Activated T-helper 1 cell treated with anti-CD3 and anti-CD28 coated beads, Interleukin-12 subunit alpha, Interleukin-12 subunit beta, Interleukin-2, Interleukin-4 antibody, amounts not matched to agents 30 ng/mL and 10 ng/mL and 1 ng/mL, durations not matched to agents 14 hours and 24 hours and 36 hours (primary cell): ENCODE measurements at places on chromosomes 6 and 20. TPM values are rescaled to one million over a fixed set of nuclear protein-coding genes. Genes with fewer than 3 reads are reported as not detected.

The DSTN gene
- total RNA-seq = 58.2 and 58.8 TPM in 2 replicates

The PACRG gene
- total RNA-seq = 0.36 TPM in 1 of 2 replicates, not detected in the other

The UNC93A gene
- total RNA-seq = not detected in 2 replicates

The HLA-G gene
- 0.91 and 1.6 TPM in 2 replicates for total RNA-seq

The EFCAB8 gene
- total RNA-seq = 0.05 and 0.39 TPM in 2 replicates

The SLC17A1 gene
- total RNA-seq = not detected in 2 replicates

The LY6G6F gene
- total RNA-seq = not detected in 2 replicates

The WFDC5 gene
- total RNA-seq = 0.27 TPM in 1 of 2 replicates, not detected in the other

The C6orf58 gene
- 0.16 TPM in 1 of 2 replicates, not detected in the other for total RNA-seq

The NDUFAF5 gene
- 34.9 and 39.9 TPM in 2 replicates for total RNA-seq

The GRM1 gene
- total RNA-seq = not detected in 2 replicates

The PSORS1C2 gene
- total RNA-seq = not detected in 2 replicates

The TAP1 gene
- 284 and 290 TPM in 2 replicates for total RNA-seq

The NMBR gene
- total RNA-seq = not detected in 2 replicates

The CRIP3 gene
- not detected in 2 replicates for total RNA-seq

The SLC22A3 gene
- total RNA-seq = not detected in 2 replicates

The MUCL3 gene
- not detected in 2 replicates for total RNA-seq

The FGD2 gene
- total RNA-seq = 0.65 and 1.5 TPM in 2 replicates

The ESR1 gene
- total RNA-seq = 0.34 and 0.78 TPM in 2 replicates

The MTRF1L gene
- 22.7 and 23.2 TPM in 2 replicates for total RNA-seq

The DEFB132 gene
- total RNA-seq = not detected in 2 replicates

The MYCT1 gene
- not detected in 2 replicates for total RNA-seq

The C20orf202 gene
- total RNA-seq = not detected in 2 replicates

The IP6K3 gene
- total RNA-seq = not detected in 2 replicates

The C20orf141 gene
- not detected in 2 replicates for total RNA-seq

The PAX1 gene
- not detected in 2 replicates for total RNA-seq

The MUC22 gene
- total RNA-seq = not detected in 2 replicates

The MYB gene
- total RNA-seq = 57.3 and 60.4 TPM in 2 replicates

The BNIP5 gene
- not detected in 2 replicates for total RNA-seq

The HCRTR2 gene
- not detected in 2 replicates for total RNA-seq

The OOEP gene
- 1.2 TPM in 1 of 2 replicates, not detected in the other for total RNA-seq

The HTR1E gene
- total RNA-seq = not detected in 2 replicates

The SIRPD gene
- total RNA-seq = not detected in 2 replicates

The OTOR gene
- not detected in 2 replicates for total RNA-seq

The SUN5 gene
- total RNA-seq = not detected in 2 replicates

The CNR1 gene
- total RNA-seq = not detected in 2 replicates
